ENCODE measurements at places on chromosomes 7 and 10.

DNA sequence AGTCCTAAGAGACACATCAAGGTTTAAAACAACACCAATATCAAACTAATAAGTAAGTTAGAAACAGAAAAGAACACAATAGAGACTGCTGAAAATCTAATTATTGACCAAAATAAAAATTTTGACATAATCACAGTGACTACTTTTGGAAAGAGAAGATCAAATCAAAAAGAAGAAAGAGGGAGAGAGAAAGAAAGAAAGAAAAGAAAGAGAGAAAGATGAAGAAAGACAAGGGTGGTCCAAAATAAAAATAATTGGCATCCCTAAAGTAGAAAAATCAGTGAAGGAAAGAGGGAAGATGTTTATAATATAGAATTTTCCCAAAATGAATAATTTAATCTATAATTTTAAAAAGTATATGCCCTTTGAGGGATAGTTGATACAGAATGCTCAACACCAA lies 118.8 kb upstream of the VIPR2 start:
- no peak for DNase-seq

GRCh38 chr10:116026315-116026714 lies 246.7 kb downstream of the GFRA1 start:
- no peak for DNase-seq

GRCh38 chr10:34504534-34504933 lies 310.6 kb downstream of the PARD3 start:
- DNase-seq: no peak

DNA sequence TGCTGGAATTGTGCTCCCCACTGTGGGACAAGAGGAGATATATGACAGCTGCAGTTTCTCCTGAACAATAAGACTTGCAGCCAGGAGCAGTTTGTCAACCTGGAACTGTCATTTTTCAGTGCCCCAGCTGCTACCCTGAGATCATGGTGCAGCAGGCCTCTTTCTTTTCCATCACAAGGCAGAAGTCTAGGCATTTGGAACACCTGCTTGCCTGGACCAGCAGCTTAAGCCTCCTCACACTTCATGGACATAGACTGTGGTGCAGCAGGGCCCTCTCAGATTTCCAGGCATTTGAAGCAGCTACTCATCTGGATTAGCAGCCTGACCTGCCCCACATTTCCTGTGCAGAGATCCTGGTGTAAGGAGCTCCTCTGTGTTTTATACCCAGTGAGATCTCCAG lies 450.7 kb upstream of the TEX47 start:
- DNase-seq: no peak

- DNase-seq: no peak
These were observed 168.0 kb upstream of the ZNF32 start for GRCh38 chr10:43816351-43817321.

DNA sequence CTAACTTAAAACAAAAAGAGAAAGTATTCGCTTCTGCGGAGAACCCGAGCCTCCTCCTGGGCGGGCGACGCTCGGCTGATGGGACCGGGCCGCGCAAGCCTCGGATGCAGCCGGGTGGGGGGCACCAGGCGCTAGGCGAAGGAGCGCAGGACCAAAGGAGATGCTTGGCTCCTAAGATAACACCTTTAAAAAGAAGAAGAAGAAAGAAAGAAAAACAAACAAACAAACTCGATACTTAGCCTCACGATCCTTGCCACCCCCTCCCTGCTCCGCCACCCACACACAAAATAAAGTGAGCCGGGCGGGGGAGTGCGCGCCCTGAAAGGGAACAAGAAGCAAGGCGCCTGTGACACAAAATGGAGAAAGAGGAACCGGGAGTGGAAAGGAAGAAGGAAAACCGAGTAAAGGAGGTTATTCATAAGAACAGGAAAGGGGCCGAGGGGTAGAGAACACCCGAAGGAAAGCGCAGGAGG lies 34.0 kb upstream of the EBLN1 start:
- DNase-seq: no peak

DNA sequence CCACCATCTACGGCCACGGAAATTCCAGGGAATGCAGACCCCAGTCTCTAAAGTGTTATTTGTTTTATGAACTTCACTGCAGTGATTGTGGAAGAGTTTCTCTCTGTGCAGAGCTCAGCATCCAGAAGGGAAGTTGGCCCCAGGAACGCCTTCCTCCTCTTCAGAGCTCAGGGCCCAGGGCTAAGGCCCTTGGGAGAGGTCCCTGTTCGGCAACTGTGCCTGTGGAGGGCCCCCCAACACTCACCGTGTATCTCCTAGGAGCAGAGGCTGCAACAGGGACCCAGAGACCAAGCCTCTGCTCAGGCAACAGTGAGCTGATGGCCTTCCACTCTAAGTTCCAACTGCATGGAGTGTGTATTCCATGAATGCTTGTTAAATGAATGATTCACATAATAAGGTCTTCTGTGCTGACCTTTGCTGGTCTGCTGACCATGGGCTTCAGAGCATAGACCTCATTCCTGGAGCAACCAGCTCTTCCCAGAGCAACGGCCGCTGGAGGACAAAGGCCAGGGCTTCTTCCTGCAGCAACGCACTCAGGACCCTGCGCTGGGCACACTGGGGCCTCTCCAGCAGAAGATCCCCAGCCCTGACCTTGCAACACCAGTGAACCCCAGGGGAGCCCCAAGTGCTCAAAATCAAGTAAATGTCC lies 7.7 kb downstream of the DIP2C start:
- no peak for DNase-seq

- DNase-seq: no peak
These were observed 265.6 kb downstream of the GFRA1 start for GRCh38 chr10:116007256-116007891.

DNA sequence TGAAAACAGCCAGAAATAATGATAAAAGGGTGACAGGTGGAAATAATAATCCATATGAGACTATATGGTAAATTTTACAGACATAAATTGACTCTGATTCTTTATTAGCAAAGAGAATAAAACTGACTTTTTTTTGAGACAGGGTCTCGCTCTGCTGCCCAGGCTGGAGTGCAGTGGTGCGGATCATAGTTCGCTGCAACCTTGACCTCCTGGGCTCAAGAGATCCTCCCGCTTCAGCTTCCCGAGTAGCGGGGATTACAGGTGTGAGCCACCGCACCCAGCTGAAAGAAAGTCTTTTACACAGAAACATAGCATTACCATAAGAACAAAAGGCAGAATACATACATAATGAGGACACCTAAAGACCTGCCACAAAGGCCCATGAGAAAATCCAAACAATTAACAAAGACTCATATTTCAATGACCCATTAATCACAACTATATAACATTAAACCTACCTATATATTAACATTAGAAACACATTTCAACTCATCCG lies 51.5 kb upstream of the DIP2C start:
- DNase-seq: no peak

- DNase-seq: no peak
These were observed 38.6 kb downstream of the ZCCHC24 start for GRCh38 chr10:79406683-79407422.

- no peak for DNase-seq
These were observed 195.3 kb downstream of the FAM107B start for GRCh38 chr10:14579405-14579804.

- no peak for DNase-seq
These were observed 540.7 kb downstream of the DNAJB6 start for GRCh38 chr7:157877298-157878090.

GRCh38 chr7:137354396-137354795 lies 10.9 kb upstream of the PTN start:
- DNase-seq: no peak

DNA sequence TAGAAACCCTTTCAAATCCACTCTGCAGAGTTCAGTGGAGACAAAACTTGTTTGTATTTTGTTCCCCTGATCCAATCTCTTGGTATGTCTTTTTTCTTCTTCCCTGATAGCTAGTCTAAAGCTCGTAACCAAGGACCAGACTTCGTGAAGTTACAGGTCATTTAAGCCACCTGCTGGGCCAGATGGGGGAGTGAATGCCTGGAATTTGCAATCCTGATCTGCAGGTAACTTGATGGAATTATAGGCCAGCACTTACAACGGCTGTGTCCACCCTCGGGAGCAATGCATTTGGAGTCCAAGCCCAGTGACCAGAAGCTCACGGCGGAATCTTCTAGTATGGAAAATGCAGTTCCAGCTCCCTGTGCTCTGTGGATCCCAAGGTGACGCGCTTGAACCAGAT lies 566.9 kb downstream of the TCERG1L start:
- DNase-seq: no peak

DNA sequence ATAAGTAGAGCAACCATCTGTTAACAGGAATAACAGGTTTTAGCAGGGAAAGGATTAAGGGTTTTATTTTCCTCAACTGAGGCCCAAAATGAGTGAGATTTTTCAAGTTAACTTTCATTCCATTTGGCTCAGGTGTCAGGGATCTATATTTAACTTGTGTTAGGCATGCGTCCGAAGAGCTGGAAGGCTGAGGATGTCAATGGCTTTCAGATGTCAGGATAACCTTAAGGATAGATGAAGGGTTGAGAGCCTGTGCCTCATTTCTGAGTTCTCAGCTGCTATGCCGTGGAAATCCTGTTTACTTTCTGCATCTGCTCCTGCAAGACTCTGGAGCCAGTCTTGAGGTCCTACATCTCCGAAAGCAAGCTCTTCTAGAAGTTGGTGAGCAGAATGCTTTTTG lies 36.4 kb upstream of the CD36 start:
- no peak for DNase-seq

DNA sequence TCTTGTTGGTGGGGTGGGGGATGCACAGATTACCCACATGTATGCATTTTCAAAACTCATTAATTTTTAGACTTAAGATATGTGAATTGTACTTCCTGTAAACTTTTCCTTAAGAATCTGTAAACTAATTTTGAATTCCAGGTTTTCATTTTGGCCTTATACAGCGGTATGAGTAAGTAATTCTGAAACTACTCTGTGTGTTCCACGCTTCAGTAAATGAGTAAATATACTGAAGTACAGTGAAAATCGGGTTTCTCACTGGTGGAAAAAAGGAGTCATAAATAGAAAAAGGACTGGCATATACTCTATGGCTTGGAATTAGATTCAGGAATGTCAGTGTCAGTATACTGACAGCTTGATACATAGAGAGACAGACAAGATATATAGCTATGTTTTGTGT lies 72.8 kb downstream of the CTTNBP2 start:
- no peak for DNase-seq

DNA sequence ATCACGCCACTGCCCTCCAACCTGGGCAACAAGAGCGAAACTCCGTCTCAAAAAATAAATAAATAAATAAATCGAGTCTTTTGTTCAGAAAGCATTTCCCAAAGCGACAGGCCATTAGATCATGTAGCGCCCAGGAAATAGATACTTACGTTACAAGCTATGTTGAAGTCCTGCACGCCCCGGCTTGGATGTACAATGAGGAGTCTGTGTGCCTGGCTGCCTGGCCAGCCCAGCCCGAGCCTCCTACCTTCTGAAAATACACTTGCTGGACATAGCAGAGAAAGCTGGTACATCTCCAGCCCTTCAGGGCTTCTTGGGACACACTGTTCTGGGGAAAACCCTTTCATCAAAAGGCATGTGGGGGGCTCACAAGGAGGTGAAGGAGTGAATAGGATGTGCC lies 22.1 kb downstream of the FGFR2 start:
- no peak for DNase-seq

- no peak for DNase-seq
These were observed 101.3 kb downstream of the SDHAF3 start for GRCh38 chr7:97218767-97219166.

DNA sequence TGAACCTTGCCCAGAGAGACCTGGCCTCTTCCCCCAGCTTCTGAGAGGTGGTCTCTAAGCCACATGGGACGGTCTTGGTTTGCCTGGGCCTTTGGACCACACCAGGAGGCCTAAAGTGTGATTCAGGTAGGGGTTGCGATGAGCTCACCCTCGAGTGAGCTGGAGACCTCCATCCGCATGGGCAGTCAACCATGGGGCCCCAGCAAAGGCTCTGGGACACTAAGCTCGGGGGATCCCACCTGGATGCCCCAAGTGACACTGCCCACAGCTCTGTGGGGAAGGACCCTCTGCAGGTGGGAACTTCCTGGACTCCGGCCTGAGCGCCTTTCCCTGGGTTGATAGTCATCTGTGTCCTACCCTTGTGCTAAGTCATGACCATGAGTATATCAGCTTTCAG lies 57.1 kb upstream of the FAM20C start:
- no peak for DNase-seq

GRCh38 chr7:152341039-152341913 lies 94.5 kb downstream of the KMT2C start:
- DNase-seq: no peak
